Colonic mucosa (tissue), 4 donors: ENCODE measurements at places on chromosomes 3 and 15.
A peak's percentile ranks its signal among the peaks of the same experiment; 100 is the strongest.

DNA sequence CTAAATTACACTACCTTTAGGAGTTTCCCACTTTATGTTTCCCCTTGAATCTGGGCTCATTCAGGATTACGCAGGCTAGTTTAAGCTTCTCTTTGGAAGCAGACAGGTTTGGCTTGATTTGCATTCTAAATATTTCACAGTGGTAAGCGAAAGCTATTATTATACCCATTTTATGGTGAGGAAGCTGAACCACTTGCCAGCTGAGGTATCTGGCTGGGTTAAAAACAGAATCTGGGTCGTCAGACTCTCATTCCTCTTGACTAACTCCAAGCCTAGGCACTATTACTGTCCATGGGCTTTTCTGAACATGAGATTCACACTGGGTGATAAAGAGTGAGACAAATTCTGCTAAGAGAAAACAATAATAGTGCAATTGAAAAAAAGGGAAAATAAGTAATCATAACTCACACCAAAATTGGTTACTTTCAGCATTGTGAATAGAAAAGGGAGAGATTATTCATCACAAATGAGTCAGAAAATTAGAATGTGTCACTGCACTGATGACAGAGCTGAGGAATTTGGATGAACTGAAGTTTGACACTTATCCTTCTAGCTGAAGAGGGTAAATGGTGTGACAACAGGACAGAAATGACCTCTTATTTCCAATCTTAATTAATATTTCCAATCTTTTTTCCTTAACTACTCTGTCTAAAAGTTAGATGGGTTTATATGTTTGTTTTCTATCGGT lies 211.3 kb downstream of the TIGIT start:
- DNase-seq = no peak

- DNase-seq = no peak
Observed at GRCh38 chr3:10002951-10003350, 16.3 kb upstream of the EMC3 start.

DNA sequence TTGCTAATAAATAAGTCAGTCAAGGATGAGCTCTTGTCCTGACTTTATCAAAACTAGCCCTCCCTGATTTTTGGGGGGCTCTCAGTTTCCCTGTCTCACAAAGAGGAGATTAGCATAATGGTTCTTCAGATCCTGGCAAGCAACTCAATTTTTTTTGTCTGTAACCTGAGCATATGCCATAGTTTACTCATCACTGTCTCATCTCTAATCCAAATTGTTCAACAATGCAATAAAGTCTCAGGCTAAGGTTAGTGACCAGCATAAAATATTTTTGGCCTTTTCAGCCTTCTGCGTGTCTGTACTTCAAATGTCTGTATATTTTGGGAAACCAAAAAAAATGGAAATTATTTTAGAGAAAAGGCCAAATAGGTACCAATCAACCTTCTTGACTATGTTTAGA lies 465.6 kb upstream of the TPRG1 start:
- no peak for DNase-seq

- DNase-seq = no peak
Observed at GRCh38 chr3:27630885-27631284, 91.2 kb downstream of the EOMES start.

- DNase-seq = no peak
Observed at GRCh38 chr3:142507241-142507640, 59.4 kb upstream of the XRN1 start.

DNA sequence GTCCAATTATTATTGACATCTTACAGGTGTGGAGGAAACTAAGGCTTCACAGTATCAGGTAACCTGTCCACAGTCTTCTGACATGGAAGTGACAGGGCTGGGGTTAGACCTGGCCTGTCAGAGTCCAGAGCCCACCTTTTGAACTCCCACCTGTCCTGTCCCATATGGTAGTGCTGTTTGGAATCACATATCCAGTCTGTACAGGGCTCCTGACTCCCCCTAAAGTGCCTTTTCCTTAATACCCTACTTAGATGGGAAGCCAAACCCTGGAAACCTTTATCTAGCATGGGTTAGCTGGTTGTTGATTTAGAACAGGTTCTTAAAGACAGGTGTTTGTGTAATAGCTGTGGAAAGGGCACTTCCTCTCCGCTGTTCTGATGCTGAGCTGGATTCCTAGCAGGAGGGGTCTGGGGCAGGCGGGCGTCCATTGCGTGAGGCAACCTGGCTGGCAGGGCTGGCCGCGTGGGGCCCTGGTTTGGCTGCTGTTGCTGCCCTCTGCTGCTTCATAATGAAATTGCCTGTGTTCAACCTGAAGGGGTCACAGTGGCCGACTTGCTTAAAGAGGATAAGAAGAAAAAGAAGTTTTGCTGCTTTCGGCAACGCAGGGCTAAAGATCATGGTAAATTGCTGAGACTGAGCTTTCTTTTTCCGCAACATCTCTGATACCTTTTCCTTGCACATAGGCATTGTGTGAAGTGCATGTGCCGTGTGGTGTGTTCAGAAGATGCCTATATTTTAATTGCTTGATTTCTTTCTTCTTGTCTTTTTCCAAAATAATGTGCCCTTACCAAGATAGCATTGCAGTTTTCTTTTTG lies 136.2 kb downstream of the CHDH start:
- peak; percentile 62 for DNase-seq

GRCh38 chr15:83571820-83572707 lies 81.9 kb upstream of the ADAMTSL3 start:
- no peak for DNase-seq

GRCh38 chr3:13223574-13224237 lies 150.5 kb upstream of the IQSEC1 start:
- no peak for DNase-seq

- DNase-seq = peak; percentile 31
Observed at GRCh38 chr3:14266361-14266760, 87.7 kb downstream of the LSM3 start.

- DNase-seq = no peak
Observed at GRCh38 chr15:72532991-72533601, 59.0 kb downstream of the ARIH1 start.

- DNase-seq = no peak
Observed at GRCh38 chr3:128113817-128114794, 9.5 kb downstream of the RUVBL1 start.
